ENCODE measurements at places on chromosomes 2 and 18. TPM values are rescaled to one million over a fixed set of nuclear protein-coding genes. Genes with fewer than 3 reads are reported as not detected.

The DNER gene
- total RNA-seq: 16.5 TPM

The ARHGAP15 gene
- 23.1 TPM for total RNA-seq

The APCDD1 gene
- 22.9 TPM for total RNA-seq

The PCARE gene
- not detected for total RNA-seq

The NCKAP5 gene
- 2.9 TPM for total RNA-seq

The NEB gene
- 0.88 TPM for total RNA-seq

The MYO3B gene
- total RNA-seq: 6.4 TPM

The MC5R gene
- not detected for total RNA-seq

The C2orf78 gene
- not detected for total RNA-seq

The ERFE gene
- total RNA-seq: 61.4 TPM

The ZNF385B gene
- 10.9 TPM for total RNA-seq

The SIX3 gene
- 0.16 TPM for total RNA-seq

The MALL gene
- 26.2 TPM for total RNA-seq

The HPCAL1 gene
- total RNA-seq: 47.3 TPM

The SERPINB11 gene
- total RNA-seq: not detected

The SFT2D3 gene
- 9.3 TPM for total RNA-seq

The SLC14A1 gene
- total RNA-seq: 8.5 TPM

The ACADL gene
- 21.1 TPM for total RNA-seq

The SLC11A1 gene
- 37.6 TPM for total RNA-seq

The UGT1A8 gene
- total RNA-seq: not detected
